ENCODE measurements at places on chromosomes 1 and 21.

GRCh38 chr1:36300526-36300925 is 5.6 kb upstream of the SH3D21 start:
- no peak for DNase-seq

DNA sequence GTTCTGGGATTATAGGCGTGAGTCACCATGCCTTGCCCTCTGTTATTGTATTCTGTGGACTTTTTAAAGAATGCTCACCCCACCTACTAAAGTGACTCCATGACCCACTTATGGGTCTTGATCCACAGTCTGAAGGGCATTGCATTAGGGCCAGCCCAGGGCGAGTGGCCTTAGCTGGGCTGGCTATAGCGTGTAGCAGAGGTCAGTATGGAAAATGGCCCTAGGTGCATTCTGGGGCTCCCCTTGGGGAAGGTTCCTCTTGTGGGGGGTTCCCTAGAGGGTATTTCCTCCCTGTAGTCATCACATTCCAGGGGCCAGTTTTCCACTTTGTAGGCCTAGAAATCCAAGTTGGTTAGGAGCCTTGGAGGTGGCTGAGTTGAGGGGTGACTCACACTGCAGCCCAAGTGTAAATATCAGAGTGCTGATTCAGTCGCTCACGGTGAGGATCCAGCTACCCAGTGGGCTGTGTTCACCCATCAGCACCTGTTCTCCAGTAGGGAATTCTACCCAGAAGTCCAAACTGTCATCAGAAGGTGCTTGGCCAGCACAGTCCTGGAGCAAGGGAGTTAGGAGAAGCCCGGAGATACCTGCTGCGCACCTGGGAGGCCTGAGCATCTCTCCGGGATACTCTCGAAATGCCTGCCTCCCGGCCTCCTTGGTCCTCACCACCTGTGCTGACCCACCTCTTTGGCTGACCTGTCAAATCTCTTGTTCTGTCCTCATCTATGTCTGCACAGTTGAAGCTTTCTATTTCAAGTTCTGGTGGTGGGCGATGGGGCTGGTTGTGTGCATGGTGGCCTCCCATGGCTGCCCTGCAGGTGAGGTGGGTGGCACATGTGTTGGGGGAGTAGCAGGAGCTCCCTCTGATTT is 52.2 kb downstream of the NENF start:
- peak; percentile 16 for DNase-seq

- DNase-seq: no peak
Observed at GRCh38 chr1:112803906-112804762, 89.0 kb upstream of the PPM1J start.

- no peak for DNase-seq
Observed at GRCh38 chr1:205214756-205215155, 3.3 kb upstream of the DSTYK start.

- DNase-seq: no peak
Observed at GRCh38 chr1:64248065-64248464, 44.6 kb downstream of the UBE2U start.

DNA sequence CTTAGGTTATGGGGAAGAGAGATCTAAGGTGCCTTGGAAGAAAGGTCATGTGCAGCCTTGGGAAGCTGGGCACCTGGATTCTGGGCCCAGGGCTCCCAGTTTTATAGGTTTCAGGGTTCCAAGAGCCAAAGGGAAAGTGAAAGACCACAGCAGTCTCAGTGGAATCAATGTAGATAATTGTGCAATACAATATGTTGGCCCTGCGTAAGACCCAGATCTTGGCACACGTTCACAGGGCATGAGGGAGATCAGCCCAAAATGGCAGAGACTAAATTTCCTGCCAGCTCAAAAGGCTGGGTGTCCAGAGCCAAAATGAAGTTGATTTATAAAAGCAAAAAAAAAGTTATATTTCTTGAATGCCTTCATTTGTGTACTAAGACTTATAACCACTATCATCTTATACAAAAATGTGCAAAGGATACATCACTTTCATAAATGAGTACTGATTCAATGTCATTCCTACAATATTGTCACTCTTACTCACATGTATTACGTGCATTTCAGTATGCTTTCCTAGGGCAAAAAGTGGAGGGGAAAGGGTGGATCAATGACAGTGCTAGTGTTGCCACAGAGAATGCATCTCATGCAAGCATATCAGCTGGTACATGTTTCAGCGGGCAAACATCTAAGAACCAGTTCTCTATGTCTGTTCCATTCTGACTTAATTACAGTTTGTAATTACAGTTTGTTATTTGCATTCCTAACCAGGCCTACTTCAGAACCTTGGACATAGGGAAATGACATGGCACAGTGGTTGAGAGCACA is 22.5 kb upstream of the NPL start:
- no peak for DNase-seq

DNA sequence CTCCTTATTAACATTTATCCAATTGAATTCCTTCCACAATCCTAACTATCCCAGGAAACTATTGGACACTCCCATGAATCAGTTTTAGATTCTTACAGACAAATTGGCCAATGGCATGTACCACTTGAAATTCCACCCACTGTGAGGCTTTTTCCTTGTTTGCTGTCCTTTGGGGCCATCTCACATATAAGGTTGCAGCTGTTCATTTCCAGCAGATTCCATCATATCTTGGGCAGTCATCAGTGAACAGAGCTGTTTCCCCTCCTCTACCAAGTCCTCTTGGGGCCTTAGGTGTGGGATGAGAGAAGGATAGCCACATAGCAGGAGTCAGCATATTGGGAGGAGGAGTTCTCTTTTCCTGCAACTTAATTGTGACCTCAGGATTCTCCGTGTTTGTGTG is 109.1 kb downstream of the HHAT start:
- DNase-seq: no peak

- DNase-seq: peak; percentile 73
Observed at GRCh38 chr21:26469789-26470188, 103.3 kb downstream of the CYYR1 start.

- peak; percentile 62 for DNase-seq
Observed at GRCh38 chr1:146012703-146013558, 8.6 kb downstream of the HJV start.

- DNase-seq: no peak
Observed at GRCh38 chr1:216303690-216304089, 119.6 kb downstream of the USH2A start.

DNA sequence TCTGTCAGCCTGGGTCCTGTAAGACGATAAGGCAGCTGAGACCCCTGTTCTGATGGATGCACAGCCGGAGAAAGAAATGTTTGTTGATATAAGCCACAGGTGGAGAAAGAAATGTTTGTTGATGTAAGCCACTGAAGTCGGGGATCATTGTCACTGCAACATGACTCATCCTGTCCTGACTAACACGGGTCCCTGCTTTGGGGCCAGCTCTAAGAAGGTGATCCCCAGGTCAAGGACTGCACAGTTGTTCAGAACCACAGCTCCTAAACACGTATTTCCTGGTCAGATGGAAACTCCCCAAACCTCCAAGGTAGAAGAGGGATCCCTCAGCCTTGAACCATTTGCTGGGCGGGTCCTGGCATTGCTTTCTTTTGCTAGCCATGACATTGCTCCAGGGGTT is 86.4 kb upstream of the IGSF21 start:
- DNase-seq: no peak

DNA sequence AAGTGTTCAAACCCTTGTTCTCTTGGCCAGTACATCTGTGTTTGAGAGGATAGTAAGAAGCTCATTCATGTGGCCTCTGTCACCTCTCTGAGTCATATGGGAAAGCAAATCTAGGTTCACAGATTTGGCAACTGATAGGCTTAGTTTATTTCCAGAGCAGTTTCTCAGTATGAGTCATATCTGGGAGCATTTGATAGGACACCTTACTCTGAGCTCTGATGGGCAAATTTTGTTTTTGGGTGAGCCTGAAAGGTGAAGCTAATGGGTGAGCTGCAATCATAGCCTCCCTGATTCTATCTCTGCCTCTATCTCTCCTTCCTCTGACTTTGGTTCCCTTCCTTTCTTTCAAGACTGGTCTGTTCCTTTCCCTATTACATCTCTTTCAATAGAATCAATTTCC is 134.4 kb downstream of the S1PR1 start:
- no peak for DNase-seq

DNA sequence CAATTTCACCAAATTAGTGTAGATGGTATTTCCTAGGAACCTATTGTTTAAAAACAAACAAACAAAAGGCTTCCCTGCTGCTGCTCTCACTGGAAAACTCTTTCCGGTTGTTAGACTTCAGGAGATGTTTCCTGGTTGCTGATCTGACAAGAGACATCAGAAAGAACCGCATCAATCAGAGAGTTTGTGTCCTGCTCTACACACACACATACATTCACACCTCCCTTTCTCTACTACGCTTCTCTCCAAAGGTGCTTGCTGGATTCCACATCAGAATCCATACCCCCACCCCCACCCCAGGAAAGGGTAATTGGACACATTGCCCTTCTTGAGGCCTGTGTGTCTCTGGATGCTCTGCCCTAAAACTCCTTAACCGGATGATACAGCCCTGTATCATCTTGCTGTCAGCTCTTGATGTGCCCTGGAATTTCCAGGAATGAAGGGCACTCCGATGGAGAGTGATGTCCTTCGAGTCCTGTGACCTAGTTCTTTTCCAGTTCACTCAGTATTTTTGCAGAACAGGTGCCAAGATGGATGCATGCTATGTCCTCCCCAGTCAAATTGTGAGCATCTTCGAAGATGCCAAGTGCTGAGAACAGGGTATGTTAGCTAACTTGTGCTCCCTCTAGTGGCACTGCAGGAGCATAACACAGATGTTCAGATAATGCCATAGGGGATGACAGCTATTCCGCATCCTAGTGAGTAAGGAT is 113.7 kb upstream of the SLC35F3 start:
- DNase-seq: peak; percentile 37

DNA sequence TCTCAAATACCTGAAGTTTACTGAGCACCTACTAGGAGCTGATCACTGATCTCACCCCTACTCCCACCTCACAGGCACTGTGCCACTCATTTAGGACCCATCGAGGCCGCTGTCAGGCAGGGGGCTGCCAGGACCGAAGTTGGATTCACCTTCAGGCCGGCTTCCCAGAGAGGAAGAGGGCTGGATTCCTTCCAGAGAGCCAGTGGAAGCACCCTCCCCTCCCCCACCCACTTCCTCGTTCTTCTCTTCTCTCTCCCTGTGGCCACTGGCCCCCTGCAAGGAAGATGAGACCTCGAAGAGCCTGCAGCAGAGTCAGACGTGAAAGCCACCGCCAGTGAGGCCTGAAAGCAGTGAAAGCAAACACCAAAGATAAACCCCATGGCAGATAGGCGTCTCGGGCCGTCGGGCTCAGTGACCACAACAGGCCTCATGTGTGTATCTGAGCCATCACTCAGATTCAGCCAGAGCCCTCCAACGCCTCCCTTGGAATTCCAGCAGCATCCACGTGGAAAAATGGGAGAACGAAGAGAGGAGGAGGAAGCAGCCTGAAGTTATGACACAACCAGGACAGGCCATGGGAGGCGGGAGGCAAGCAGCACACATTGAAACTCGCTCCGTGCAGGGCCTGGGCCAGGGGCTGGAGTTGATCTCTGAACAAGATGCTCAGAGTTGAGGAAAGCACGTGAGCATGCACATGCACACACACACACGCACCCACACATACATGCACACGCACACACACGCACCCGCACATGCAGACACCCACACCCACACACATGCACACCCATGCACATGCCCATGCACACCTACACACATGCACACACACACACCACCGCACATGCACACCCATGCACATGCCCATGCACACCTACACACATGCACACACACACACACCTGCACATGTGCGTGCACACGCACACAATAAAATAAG is 6.2 kb upstream of the AGTRAP start:
- DNase-seq: no peak
